Pancreas (tissue), 10 donors: ENCODE measurements at places on chromosomes 2 and 18. TPM values are rescaled to one million over a fixed set of nuclear protein-coding genes. Genes with fewer than 3 reads are reported as not detected.
A peak's percentile ranks its signal among the peaks of the same experiment; 100 is the strongest.

SERPINB3 gene
- total RNA-seq, result not detected

DDX1 gene
- total RNA-seq, result 44.8 TPM

TDRD15 gene
- total RNA-seq, result not detected

EVA1A gene
- 16.1 TPM for total RNA-seq

NYAP2 gene
- 0.03 TPM for total RNA-seq

SERPINB7 gene
- not detected for total RNA-seq

MALT1 gene
- total RNA-seq, result 12.9 TPM

KHK gene
- 5.1 TPM for total RNA-seq

ZNF385B gene
- 0.61 TPM for total RNA-seq

TUBA3E gene
- not detected for total RNA-seq

RMDN2 gene
- total RNA-seq, result 4.4 TPM

- H3K27ac ChIP-seq, result no peak overlapping the region
- no peak overlapping the region for H3K4me3 ChIP-seq
- no peaks in the 10 kb centered on the region for H3K4me1 ChIP-seq
- DNase-seq, result no peak
- no peaks in the 10 kb centered on the region for H3K27me3 ChIP-seq
Observed at GRCh38 chr2:147756069-147756468, 88.8 kb upstream of the ACVR2A start.

- no peak for DNase-seq
- no peaks in the 10 kb centered on the region for H3K27me3 ChIP-seq
- H3K36me3 ChIP-seq, result no peaks in the 10 kb centered on the region
Observed at GRCh38 chr18:8660316-8660715, 45.0 kb upstream of the MTCL1 start.

DNA sequence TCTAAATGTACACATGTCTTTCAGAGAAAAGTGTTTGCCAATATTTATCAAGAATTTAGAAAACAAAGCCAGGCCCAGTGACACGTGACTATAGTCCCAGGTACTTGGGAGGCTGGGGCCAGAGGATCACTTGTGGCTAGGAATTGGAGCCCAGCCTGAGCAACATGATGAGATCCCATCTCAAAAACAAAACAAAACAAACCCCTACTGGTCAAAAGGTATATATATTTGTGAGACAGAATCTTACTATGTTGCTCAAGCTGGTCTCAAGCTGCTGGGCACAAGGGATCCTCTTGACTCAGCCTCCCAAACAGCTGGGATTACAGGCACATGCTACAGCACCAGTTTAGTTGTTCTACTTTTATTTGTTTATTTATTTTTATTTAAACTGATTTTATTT lies 79.2 kb downstream of the ZDBF2 start:
- H3K4me1 ChIP-seq, result no peaks in the 10 kb centered on the region
- H3K4me3 ChIP-seq, result no peak overlapping the region
- no peaks in the 10 kb centered on the region for H3K36me3 ChIP-seq
- H3K27ac ChIP-seq, result no peak overlapping the region
- H3K27me3 ChIP-seq, result no peaks in the 10 kb centered on the region

- no peak overlapping the region for H3K4me3 ChIP-seq
- no peak for DNase-seq
- H3K27me3 ChIP-seq, result no peaks in the 10 kb centered on the region
- H3K27ac ChIP-seq, result no peak overlapping the region
- no peaks in the 10 kb centered on the region for H3K4me1 ChIP-seq
- no peaks in the 10 kb centered on the region for H3K36me3 ChIP-seq
Observed at GRCh38 chr2:121969166-121969565, 213.7 kb downstream of the TSN start.

- no peak overlapping the region for H3K4me3 ChIP-seq
- H3K27ac ChIP-seq, result no peak overlapping the region
- H3K27me3 ChIP-seq, result no peaks in the 10 kb centered on the region
- no peak for DNase-seq
Observed at GRCh38 chr2:205770577-205770976, 88.3 kb downstream of the NRP2 start.

DNA sequence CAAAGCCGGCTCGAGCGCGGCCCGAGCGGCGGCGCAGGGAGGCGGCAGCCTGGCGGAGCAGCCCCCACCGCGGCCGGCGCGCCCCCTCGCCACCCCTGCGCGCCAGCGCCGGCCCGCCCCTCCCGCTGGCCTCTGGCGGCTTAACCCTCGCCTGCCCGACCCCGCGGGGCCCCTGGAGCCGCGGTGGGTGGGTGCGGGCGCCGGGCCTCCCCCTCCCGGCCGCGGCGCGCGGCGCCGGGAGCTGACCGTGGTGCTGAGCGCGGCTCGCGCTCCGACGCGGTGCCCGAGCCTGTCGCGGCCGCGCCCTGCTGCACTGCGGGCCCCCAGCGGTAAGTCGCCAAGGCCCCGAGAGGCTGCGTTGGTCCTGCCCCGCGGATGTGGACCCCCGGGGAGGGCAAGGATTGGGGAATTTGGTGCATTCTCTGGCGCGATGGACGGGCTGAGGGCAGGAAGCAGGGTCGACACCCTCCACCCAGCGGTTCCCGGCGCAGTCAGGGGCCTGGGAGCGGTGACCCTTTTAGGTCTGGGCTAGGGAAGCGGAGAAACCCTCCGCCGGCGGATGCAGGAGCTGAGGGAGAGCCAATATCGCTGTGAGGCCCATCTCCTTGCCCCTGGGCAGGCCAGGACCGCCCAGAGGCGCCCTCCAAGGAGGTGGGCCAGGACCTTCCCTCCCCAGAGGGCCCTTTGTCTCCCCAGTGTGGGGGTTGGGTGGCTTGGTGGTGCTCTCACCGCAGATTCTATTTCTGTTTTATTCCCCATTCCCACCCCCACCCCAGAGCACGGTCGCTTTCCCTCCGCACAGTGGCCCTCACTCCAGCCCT lies 923 bp downstream of the AMER3 start:
- H3K4me1 ChIP-seq, result peaks cover 12% of the 10 kb centered on the region
- peak; percentile 78 for DNase-seq
- H3K27ac ChIP-seq, result no peak overlapping the region

- H3K4me3 ChIP-seq, result no peak overlapping the region
- DNase-seq, result no peak
- H3K36me3 ChIP-seq, result no peaks in the 10 kb centered on the region
- H3K27me3 ChIP-seq, result no peaks in the 10 kb centered on the region
- H3K4me1 ChIP-seq, result no peaks in the 10 kb centered on the region
Observed at GRCh38 chr2:17821535-17822444, 5.5 kb downstream of the MSGN1 start.

DNA sequence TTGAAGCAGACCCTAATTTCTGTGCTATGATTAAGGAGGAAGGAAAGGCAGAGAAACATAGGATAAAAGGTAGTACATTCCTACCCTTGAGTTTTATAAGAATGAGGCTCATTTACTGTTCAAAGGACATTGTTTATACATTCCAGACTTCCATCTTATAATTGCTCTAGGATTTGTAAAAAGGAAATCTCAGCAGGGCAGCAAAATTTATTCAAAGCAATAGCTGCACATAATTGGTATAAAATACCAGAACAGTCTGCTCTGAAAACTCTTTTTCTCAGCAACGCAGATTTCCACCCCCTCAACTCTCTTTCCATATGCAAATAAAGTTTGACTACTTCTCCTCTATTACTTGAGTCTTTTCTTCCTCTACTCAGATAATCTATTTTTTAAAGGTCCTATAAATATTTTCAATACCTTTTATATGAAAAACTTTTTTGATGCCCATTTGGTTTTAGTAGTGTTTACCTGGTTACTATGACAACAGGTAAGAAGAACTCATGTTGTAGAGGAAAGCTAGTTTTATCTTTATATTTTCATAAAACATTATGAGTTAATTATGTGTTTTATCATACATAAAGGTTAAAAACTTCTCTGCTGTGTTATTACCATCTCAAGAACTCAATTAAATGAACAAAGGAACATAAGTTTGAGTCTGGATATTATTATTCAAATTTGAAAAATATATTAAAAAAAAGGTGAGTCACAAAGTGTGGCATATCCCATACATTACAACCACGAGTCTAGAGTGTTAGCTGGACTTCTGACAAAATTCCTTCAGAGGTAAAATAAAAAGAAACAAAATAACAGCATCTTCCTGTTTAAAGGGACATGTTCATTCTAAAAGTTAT lies 19.9 kb downstream of the RBMS1 start:
- no peaks in the 10 kb centered on the region for H3K27me3 ChIP-seq
- no peaks in the 10 kb centered on the region for H3K36me3 ChIP-seq
- no peak overlapping the region for H3K27ac ChIP-seq
- H3K4me1 ChIP-seq, result no peaks in the 10 kb centered on the region
- no peak overlapping the region for H3K4me3 ChIP-seq

DNA sequence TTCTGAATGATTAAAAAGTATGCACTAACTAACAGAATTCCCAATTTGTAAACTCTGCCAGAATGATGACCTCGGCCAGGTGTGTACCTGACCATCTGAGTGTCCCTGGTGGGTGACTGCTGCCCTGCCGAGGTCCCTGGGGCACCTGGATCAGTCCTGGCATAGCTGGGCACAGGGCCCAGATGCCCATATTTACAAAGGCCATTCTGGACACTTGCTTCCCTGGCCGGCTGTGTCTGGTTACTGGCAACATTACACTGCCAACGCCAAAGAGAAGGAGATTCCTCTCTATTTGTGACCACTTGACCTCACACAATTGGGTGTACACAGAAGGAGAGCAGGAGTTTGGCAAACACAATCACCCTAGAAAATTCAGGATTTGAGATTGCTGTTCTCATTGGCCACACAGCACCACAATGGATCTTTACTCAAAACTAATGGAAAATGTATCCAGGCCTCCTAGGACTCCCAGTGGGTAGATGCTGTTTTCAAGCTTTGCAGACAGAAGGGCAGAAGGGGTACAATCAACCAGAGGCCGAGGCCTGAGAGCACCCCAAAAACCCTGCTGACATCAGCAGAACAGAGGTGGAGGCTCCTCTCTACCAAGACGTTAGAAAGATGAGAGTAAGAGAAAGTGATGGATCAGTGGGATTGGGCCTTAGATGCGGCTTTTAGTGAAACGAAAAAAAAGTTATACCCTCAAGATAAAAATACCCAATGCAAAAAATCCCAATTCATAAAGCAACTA lies 58.3 kb upstream of the PXDN start:
- no peaks in the 10 kb centered on the region for H3K27me3 ChIP-seq
- no peak overlapping the region for H3K27ac ChIP-seq
- H3K36me3 ChIP-seq, result no peaks in the 10 kb centered on the region
- no peaks in the 10 kb centered on the region for H3K4me1 ChIP-seq

DNA sequence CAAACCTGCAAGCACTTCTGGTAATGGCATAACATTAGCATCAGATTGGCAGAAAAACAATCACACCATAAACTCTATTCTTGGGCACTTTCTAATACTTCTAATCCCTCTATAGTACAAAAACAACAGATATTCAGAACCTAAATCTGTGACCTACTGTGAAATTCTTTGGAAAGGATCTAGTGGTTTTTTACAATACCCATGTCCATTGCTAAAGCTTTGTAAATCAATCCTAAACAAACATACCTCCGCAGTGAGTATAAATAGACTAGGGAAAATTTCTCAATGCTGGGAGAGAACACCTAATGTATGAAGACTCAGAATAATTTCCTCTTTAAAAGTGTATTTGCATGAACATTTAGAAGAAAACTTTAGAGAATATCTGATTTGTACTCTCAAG lies 1098.5 kb upstream of the DDX18 start:
- H3K27me3 ChIP-seq, result no peaks in the 10 kb centered on the region
- H3K36me3 ChIP-seq, result no peaks in the 10 kb centered on the region
- no peak overlapping the region for H3K27ac ChIP-seq
- no peak for DNase-seq
- no peak overlapping the region for H3K4me3 ChIP-seq

DNA sequence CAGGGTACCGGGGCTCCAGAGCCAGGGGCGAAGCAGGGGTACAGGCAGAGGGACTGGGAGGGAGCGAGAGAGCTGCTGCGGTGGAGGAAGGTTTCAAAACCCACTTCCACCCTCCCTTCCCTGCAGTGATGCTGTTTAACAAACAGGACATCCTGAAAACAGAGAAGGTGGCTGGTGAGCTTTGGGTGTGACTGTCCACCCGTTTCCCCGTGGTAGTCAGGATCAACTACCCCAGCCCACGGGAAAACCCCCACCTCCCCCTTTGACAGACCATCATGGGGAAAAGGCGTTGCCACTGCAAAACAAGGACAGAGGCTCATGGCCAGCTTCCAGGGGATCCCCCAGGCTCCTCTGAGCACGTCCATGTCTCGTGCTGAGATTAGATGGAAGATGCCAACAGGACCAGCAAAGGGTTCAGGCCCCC lies 12.9 kb downstream of the TMEM185B start:
- no peaks in the 10 kb centered on the region for H3K4me1 ChIP-seq
- H3K27me3 ChIP-seq, result no peaks in the 10 kb centered on the region
- H3K27ac ChIP-seq, result no peak overlapping the region
- DNase-seq, result no peak
- no peaks in the 10 kb centered on the region for H3K36me3 ChIP-seq
- no peak overlapping the region for H3K4me3 ChIP-seq

- no peaks in the 10 kb centered on the region for H3K4me1 ChIP-seq
- no peak overlapping the region for H3K4me3 ChIP-seq
- no peak overlapping the region for H3K27ac ChIP-seq
- no peaks in the 10 kb centered on the region for H3K36me3 ChIP-seq
- DNase-seq, result no peak
Observed at GRCh38 chr2:134873152-134873551, 34.7 kb downstream of the ACMSD start.

- H3K27ac ChIP-seq, result no peak overlapping the region
- no peak for DNase-seq
Observed at GRCh38 chr2:220168891-220169546, 541.6 kb downstream of the SLC4A3 start.

DNA sequence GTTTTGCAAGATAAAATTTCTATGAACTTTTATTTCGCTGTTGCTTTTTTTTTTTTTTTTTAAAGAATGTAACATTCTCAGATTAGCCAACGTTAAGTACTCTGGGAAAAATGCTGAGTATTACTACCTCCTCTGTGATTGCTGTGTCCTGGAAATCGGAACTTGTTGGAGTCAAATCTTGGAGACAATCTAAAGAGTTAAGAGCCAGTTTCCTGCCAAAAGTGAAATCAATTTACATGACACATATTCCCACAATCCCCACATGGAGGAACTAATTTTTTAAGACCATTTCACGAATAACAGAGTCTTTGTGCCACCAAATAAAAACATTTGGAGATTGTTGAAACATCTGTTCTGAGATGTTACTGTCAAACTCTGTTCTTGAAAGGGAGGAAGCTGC lies 127.8 kb downstream of the MEP1B start:
- H3K36me3 ChIP-seq, result no peaks in the 10 kb centered on the region
- H3K4me1 ChIP-seq, result peaks cover 5% of the 10 kb centered on the region
- no peak overlapping the region for H3K4me3 ChIP-seq
- no peak for DNase-seq
- H3K27ac ChIP-seq, result no peak overlapping the region

GRCh38 chr2:148645539-148646230 lies 1.1 kb downstream of the EPC2 start:
- peak overlapping the region; percentile 78 for H3K4me3 ChIP-seq
- peaks cover 8% of the 10 kb centered on the region for H3K4me1 ChIP-seq
- peak; percentile 32 for DNase-seq
